ENCODE measurements at places on chromosomes 7 and 10.

DNA sequence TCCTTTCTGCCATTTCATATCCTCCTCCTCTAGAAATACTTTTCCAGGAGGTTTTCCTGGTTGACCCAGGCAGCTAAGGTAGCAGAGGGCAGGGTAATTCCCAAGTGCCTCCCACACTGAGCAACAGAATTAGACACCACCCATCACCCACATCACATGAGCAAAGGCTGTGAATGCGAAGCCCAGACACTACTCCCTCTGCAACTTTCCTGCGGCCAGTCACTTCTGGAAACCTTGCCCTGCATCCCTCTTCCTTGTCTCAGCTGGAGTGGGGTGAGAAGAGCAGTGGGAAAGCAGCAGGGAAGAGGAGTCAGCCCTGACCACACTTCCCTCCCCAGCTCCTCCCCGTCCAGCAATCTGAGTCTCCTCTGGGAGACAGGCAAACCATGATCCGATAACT, 15.2 kb downstream of the TMEM176B start:
- no peak for DNase-seq

DNA sequence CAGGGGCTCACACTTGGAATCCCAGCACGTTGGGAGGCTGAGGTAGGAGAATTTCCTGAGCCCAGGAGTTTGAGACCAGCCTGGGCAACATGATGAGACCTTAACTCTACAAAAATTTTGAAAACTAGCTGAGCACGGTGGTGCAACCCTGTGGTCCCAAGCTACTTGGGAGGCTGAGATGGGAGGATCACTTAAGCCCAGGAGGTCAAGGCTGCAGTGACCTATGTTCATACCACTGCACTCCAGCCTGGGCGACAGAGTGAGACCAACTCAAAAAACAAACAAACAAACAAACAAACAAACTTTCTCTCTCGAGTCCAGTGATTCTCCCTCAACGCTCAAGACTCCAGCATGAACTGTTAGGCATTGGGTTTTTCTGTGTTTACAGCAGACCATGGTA, 2.0 kb upstream of the TYSND1 start:
- no peak for DNase-seq

DNA sequence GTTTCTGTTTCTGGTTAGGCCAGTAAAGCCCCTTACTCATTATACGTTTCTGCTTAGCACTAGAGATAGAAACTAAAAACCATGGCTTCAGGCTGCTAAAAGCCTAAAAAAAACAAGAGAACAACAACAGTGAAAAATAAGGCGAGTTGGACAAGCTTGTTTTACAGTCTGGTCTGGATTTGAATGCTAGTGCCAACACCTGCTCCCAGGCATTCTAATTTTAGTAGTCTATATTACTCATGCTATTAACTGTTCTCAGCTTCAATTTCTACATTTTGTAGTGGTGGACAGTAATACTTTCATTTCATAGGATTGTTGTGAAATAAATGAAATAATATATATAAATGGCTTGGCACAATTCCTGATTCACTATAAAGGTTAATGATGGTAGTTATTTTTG, 108.5 kb downstream of the HBP1 start:
- DNase-seq: no peak

DNA sequence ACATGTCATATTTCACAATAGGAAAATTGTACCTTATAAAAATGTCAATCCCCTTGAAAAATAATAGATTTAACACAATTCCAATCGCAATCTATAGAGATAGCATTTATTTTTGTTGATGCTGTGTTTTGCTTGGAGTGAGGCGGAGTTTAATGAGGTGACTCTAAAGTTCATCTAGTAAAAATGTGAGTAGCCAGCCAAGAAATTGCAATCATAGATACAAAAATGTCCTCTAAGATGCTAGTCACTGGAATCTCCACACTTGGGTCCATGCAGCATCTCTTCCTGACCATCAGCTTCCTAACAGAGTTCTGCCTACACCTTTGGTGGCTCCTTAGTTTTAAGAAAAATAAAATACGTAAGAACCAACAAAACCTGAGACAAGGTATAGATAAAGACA, 44.9 kb downstream of the GLI3 start:
- DNase-seq: no peak

DNA sequence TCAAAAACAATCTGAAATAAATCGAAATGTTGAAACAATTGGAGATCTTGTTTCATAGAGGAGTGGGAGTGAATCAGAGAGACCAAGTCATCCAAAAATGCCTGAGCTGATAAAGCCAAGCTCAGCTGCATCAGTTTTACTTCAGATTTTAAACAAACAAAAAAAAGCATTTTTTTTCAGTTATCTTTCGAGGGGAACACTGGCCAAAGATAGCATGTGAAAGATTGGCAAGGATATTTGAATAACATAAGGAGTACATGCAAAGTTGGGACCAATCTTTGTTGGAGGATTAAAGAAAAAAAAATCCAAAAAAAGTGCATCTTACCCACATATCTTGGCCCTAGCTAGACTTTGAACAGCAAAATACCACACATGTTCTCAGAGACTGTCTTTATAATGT, 47.2 kb downstream of the RHOBTB1 start:
- no peak for DNase-seq

DNA sequence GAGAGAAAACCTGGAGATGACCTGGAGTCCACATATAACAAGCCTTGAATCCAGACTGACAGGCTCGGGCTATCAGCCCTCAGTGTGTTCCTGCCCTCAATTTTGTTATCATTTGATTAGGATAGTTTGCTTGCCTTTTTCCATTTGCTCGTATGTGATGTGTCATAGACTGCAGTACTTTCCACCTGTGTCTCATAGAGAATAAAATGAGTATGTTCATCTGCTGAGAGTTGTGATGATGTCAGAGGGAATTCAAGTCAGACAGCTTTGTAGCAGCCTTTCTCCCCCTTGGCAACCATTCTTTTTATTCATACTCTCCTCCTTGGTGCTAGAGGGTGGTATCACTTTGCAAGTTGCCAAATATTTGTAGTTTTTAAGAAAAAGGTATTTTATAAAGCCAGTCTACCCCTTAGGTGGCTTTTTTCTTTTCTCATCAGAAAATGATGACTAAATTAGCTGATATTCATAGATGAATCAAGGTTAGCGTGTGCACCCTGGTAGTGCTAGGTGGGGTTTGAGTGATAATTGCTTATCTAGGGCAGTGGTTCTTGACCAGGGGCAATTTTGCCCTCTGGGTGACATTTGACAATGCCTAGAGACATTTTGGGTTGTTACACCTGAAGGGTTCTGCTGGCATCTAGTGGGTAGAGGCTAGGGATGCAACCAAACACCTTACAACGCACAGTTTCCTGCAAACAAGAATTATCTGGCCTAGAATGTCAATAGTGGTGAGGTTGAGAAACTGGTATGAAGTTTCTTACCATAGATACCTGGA, 5.4 kb downstream of the SGPL1 start:
- no peak for DNase-seq

DNA sequence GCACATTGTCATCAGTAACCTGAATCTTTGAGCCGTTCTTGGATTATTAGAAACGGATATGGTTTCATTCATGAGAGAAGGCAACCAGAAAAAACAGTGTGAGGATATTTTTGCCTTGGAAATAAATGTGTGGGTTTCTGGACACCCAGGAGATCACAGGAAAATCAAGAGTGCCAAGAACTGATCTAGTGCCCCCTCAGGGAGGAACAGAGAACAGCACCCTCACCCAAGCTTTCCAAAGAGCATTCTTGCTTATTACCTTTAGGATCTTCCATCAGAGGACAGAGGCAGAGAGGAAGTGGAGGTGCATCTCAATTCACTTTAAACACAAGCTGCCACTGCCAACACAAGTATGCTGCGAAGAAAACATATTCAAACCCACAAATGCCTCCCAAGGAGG, 851.5 kb upstream of the COBL start:
- no peak for DNase-seq

DNA sequence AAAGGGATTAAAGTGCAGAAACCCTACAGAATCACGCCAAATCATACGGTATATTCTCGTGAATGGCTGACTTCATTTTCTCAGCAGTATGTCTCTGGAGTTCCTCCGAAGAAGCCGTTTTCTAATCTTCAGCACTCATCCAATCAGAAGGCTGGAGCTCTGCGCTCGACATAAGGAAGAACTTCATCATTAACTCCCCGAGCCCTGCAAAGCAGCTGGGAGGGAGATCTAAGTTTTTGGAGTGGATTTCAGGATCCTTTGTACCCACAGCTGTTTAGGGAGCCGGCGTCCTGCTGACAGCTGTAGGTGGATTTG, 40.7 kb upstream of the SDK1 start:
- DNase-seq: peak; percentile 89

DNA sequence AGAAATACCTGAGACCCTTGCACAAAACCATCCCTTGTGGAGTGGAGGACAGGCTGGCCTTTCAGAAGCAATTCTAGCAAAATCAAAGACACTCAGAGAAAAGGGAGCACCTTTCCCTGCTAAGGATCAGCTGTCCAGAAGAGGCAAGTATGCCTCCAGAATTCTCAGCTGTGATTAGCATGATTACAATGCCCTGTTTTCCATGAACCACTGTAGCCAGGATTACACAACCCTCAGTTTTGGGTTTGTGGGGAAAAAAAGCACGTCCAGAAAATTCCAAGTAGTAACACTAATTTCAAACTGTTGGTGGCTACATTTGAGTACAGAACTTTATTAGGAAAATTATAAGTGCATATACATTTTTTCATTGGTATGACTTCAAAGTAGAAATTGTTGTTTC, 15.0 kb downstream of the CXCL12 start:
- DNase-seq: no peak

DNA sequence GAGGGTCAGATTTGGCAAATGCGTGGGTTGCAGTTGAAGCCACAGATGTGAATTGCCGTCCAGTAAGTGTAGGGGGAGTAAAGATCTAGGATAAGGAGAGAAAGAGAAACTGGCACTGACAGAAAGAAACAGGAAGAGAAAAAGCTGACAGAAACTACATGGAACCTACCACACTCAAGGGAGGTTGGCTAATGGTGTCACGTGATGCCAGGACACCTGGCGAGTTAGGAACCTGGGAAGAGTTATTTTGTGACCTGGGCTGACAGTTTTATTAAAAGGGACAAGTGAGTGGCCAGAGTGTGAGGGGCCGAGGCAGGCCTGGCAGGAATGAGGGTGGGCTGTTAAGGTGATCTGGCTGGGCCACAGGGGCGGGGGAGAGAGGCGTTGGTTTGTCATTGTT, 188.7 kb downstream of the ADARB2 start:
- DNase-seq: no peak

DNA sequence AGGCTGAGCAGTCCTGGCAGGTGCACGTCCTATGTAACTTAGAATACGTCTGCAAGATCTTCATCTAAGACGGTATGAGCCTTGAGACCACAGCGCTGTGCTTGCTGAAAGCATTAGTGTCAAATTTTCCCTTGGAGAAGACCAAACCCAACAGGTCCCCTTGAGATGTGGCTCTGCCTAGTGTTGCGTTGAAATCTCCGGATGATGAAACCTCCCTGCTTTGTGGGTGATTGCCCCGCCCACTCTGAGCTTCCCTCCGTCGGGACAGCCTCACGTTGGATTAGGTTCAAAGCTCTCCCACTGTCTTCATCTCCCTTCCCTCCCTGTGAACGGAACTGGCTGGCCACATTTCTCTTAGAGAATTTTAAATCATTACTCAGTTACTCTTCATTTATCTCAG, 102.0 kb downstream of the ADARB2 start:
- no peak for DNase-seq

DNA sequence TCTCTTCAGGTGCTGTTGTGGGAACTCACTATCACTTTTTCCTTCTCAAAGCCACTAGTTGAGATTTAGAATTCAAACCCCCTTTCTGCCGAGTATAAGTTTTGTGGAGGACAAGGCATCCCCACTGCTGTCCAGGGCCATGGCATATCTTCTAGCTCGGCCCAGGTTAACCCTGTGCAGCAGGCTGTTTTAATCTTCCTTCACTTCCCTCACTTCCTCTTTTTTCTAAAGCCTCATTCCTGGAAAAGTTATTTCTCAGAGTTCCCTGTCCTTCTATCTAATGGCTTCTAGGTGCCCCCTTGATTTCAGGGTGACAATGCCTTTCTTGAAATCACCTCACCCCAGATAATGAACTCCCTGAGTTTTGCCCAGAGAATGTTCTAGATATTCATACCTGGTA, 222.3 kb downstream of the SNX10 start:
- no peak for DNase-seq

DNA sequence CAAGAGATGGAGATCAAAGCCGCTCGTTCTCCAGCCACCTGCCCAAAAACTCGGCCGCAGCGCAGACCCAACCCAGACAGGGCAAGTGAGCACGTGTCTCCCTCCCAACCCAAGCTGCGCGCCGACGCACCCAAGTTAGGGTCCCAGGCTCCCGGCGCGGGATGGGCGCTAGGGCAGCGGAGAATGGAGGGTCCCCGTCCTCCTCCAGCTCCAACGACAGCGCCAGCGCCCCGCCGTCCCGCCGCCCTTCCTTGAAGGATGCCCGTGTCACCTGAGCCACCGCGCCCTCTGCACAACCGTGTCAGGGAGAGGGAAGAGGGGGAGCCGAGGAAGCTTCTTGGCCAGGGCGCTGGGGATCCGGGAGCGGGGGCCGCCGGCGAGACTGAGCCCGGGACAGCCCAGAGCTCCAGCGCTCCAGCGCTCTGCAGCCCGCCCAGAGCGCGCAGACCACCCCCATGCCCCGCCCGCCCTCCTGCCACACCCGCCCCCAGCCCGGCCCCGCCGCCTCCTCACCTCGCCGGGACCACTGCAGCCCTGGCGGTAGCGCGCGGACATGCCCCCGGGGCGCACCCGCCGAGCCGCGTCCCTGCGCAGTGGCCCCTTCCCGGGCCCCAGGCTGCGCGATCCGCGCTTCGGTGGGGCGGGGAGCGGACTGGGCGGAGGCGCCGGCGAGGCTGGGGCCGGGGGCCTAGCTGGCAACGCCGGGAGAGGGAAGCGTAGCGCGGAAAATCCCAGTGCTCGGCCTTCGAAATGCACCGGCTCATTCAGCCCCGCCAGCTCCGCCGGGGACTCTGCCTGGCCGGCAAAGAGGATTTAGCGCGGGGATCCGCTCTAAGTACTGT, at the start of gene SLC16A12:
Gene SLC16A12 (minus strand): TSS at position 424 of the 842 bp plus-strand sequence. CDS start 73,016 bp downstream, outside the sequence.
- no peak for DNase-seq

- no peak for DNase-seq
Observed at GRCh38 chr10:130254662-130255061, 118.5 kb downstream of the GLRX3 start.

DNA sequence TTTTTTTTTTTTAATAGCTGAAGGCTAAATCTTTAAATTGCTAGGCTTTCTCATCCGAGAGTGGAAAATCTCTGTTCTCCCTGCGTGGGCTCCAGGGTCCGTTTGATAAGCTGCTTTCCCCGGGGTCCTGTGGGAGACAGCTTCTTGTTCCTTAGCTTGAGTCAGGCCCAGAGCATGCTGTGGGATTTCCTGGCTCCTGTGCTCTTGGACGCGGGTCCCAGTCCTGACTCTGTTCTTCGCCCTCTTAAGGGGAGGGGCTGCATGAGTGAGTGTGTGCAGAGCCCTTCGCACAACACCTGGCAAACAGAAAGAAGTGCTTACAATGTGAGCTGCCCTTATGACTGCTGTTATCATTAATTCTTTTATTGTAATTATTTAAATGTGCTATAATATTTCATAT, 133.5 kb downstream of the TACC2 start:
- no peak for DNase-seq

All from NCI-H524 (cell line).